Stimulated activated CD4-positive, alpha-beta T cell treated with anti-CD3 and anti-CD28 coated beads, Interleukin-15, amount 100 ng/mL, for 1 hour (primary cell): ENCODE measurements at places on chromosomes 13 and 19.

DNA sequence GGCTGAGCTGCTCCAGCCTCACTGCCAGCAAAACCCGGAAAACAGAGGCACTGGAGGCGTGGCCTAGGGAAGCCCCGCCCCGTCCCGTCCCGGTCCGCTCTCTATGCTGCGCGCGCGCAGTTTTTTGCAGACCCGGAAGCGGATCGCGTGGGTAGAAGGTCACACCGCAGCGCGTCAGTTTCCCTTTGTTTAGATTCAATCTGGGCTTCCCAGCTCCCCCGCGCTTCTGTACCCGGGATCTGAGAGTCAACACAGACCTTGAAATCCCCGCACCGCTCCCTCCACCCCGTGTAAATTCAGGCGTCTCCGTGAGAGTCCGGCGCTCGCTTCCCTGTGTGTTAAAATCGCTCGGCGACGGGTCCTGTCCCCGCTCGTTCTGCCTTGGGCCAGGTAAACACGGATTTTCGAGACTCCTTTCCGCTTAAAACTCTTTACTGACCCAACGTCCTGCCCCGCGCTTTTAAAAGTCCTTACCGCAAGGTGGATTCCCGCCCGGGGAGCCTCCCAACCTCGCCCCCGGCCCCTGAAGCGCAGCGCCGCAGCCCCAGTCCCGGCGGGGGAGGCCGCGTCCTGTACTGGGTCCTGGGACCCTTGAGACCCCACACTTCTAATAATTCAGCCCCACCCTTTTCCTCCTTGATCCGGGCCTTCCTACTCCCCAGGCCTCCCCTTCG, at the start of gene ZNF610:
Gene ZNF610 (plus strand): TSS at position 127 of the 674 bp plus-strand sequence. CDS start 12,930 bp downstream, outside the sequence.
- peak; percentile 77 for DNase-seq

DNA sequence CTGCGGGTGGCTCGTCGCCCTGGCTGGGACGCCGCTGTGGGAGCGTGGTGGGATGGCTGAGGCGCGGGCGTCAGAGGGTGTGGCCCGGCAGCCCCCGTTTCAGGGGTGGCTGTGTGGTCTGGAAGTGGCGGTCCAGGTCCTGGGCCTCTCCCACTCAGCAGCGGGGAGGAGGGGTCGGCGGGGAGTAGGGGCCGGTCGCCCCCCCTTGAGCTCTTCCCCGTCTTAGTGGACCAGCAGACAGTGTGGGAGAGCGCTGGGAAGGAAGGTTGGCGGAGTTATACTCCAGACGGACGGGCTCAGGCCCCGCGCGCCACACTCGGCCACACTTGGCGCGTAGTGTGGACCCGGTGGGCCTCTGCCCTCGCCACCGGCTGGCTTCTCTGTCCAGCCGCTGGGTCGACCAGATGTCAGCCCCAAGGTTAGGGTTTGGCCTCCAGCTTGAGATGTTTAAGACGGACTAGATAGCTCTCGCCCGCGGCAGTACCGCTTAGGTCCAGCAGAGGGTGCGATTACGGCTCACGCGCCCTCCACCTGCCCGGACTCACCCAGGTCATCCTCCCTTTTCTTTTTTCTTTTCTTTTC, 21.7 kb upstream of the ZNF429 start:
- DNase-seq, result no peak

DNA sequence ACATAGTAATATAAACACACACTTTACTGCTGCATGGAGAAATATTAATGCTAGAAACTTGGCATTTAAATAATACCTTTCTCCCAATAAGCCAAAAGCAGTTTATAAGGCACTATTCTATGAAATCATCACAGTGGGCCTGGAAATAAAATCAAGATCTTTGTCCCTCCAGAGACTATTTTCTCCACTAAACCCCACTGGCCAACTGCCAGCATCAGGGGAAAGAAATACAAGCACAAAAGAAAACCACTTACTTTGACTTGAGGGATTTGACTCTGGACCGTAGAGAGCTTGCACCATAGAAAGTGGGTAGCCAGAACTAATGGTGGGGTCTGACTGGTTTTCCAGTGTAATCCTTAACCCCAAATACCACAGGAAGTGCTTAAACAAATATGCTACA, 71.9 kb downstream of the DCLK1 start:
- no peak for DNase-seq

GRCh38 chr13:75739244-75739868, 103.2 kb downstream of the LMO7 start:
- DNase-seq, result no peak

DNA sequence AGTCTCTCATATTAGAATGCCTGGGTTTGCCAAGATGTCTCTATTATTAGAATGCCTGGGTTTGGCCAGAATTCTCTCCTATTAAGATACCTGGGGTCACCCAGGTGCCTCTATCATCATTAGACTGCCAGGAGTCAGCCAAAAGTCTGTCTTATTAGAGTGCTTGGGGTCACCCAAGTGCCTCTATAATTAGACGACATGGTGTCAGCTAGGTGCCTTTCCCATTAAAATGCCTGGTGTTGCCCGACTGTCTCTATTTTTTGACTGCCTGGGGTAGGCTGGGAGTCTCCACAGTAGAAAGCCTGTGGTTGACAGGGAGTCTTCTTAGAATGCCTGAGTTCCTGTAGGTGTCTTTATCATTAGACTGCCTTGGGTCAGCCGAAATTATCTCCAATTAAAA, 1536.6 kb downstream of the UQCRFS1 start:
- DNase-seq, result no peak

DNA sequence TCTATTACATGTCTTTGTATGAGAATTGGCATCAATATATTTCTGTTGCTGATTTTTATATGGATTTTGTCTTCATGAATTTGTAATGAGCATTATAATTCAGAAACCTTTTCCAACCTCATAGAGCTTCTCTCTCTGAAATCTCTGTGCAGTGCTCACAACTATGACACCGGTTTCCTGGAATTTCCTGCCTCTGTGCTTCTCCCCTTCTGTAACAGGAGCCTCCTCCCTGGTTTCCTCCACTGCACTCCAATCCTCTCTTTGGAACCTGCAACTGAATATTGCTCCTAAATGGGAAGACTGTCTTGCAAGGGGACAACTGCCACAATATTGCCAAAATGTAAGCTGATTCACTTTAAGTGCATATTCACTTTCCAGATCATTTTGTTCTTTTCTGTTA, 1147.9 kb downstream of the UQCRFS1 start:
- DNase-seq, result no peak

GRCh38 chr13:21077076-21077787, 15.8 kb upstream of the LATS2 start:
- no peak for DNase-seq

DNA sequence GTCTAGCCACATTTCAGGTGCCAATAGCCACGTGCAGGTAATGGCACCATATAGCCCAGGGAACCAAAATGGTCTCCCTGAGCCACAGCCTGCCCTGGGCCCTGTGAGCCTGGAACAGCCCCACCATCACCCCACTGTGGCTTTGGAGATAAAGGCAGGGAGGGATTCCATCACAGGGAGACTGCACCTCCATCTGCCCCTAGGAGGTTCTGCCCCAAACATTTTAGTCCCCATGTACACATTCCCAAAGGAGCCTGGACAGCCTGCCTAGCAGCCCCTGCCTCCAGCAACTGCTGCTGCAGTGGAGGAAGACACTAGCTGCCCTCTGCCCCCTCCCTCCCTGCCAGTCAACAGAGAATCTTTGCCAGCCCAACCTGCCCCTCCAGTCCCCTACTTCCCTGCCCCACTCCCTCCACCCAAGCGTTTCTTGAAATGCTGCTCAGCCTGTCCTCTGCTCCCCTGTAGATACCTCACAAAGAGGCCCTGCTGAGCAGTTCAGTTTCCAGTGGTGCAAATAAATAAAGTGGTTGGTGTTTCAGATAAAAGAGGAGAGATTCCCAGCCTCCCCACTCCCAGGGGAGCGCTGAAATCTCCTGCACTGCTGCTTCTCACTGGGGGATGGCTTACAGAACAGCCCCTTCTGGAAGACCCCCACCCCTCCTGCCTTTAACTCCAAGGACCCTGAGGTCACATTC, 921.8 kb downstream of the UQCRFS1 start:
- DNase-seq, result no peak

GRCh38 chr13:113748101-113748861, 10.7 kb upstream of the TMEM255B start:
- no peak for DNase-seq

DNA sequence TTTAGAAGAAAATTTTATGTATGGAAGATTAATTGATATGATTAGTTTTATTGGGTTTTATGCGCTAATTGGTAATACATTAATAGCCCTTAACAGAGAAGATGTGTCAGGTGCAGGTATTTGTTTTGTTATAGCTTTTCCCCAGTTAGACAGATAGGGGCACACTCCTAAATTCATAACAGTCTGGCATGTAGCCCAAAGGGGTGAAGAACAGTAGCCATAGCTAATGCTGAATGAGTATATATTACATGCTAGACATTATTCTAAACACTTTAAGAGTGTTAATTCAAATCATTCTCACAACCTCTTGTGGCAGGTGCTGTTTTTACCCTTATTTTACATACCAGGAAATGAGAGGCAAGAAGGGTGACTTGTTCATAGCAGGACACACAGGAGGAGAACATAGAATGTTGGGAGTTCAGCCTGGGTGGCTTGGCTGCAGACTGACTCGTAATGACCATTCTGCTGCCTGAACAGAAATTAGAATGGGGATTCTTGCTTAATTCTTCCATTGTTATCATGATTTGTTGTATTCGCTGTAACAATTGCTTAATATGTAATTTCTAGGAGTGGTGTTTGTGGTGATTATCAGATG, 20.1 kb downstream of the PCCA start:
- DNase-seq, result no peak

- DNase-seq, result no peak
These were observed 16.9 kb upstream of the MICU2 start for GRCh38 chr13:21620861-21621260.

- no peak for DNase-seq
These were observed 203.1 kb downstream of the TM9SF2 start for GRCh38 chr13:99704390-99704789.

GRCh38 chr13:82330499-82330898, 1551.8 kb downstream of the SLITRK1 start:
- no peak for DNase-seq

DNA sequence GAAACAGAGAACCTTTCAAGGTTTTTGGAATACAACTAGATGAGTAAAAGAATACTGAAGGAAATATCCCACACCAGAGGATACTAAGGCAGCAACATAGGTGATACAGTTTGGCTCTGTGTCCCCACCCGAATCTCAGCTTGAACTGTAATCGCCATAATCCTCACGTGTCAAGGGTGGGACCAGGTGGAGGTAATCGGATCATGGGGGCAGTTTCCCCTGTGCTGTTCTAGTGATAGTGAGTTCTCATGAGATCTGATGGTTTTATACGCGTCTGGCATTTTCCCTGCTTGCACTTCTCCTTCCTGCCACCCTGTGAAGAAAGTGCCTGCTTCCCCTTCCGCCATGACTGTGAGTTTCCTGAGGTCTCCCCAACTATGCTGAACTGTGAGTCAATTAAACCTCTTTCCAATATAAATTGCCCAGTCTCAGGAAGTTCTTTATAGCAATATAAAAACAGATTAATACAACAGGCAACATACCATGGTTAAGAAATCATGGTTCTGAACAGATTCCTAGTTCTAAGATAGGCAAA, 97.0 kb downstream of the ABCC4 start:
- DNase-seq, result no peak

- no peak for DNase-seq
These were observed 3.8 kb downstream of the MYADM start for GRCh38 chr19:53871454-53871853.

- no peak for DNase-seq
These were observed 257.1 kb downstream of the MTUS2 start for GRCh38 chr13:29077051-29077813.

- no peak for DNase-seq
These were observed 653.8 kb downstream of the PCDH9 start for GRCh38 chr13:66576381-66576780.

- DNase-seq, result no peak
These were observed 43.1 kb downstream of the ZNF611 start for GRCh38 chr19:52691737-52692136.

- DNase-seq, result no peak
These were observed 157.5 kb downstream of the OXGR1 start for GRCh38 chr13:96836733-96837132.

GRCh38 chr13:102589301-102589822, 7.4 kb upstream of the TPP2 start:
- DNase-seq, result no peak

- DNase-seq, result no peak
These were observed 173.8 kb downstream of the KATNAL1 start for GRCh38 chr13:30133554-30133912.

GRCh38 chr13:111210544-111211469, 95.7 kb downstream of the ARHGEF7 start:
- DNase-seq, result no peak

DNA sequence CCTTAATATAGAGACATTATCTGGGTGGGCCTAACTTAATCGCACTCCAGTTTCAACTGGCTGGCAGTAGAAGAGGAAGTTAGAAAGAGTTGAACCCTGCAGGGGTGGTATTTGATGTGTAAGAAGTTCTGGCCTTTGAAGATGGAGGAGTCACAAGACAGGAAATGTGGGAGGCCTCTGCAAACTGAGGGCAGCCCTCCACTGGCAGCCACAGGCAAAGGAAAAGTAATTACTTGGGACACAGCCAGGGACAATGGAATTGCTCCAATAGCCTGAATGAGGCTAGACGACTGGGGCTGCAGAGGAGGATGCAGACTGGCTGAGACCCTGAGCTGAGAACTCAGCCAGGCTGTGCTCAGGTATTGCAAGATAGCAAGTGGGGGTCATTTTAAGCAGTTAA, 703.3 kb upstream of the ARGLU1 start:
- DNase-seq, result no peak

- DNase-seq, result no peak
These were observed 118.8 kb downstream of the MIPEP start for GRCh38 chr13:23770428-23770827.

- no peak for DNase-seq
These were observed 137.8 kb upstream of the GJB6 start for GRCh38 chr13:20369886-20370361.

DNA sequence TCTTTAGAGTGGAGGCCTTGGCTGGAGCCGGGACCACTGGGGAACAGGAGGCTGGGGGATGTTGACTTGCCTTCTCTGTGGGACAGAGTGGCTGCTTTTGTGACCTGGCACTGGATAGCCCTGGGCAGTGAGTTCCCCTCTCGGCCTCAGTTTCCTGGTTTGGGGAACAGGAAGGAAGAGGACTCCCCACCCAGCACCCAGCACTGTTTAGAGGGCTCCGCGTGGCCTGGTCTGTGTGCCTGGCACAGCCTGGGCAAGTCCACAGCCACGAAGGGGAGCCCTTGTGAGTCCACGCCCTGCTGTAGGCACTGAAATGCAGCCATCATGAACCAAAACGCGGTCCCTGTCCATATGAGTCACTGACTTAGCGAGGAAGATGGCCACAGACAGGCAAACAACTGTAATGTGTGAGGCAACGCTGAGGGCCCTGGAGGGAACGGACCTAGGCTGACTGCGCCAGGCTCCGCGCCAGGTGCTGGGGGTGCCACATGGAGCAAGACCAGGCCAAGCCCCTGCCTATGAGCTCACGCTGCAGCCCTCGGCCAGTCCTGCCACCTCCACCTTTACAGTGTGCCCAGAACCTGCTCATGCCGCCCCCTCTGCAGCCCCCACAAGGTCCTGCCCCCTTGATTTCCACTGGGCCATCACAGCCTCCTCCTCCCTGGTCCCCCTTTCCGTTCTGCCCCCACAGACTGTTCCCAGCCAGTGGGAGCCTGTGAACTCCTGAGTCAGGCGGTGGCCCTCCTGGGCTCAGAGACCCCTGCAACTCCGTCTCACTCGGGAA, 35.5 kb downstream of the PAK4 start:
- no peak for DNase-seq
